Stimulated activated naive CD8-positive, alpha-beta T cell treated with anti-CD3 and anti-CD28 coated beads, Interleukin-15, amount 100 ng/mL, for 72 hours (primary cell): ENCODE measurements at places on chromosomes 2 and 18.

GRCh38 chr2:200847269-200847668 is 17.2 kb downstream of the CLK1 start:
- no peak for DNase-seq

GRCh38 chr18:79442508-79443221 is 46.9 kb downstream of the NFATC1 start:
- DNase-seq, result no peak

- no peak for DNase-seq
These were observed 357.2 kb upstream of the SALL3 start for GRCh38 chr18:78622251-78622906.

- DNase-seq, result no peak
These were observed 107.7 kb downstream of the HNMT start for GRCh38 chr2:138071720-138072719.

- DNase-seq, result no peak
These were observed 148.8 kb downstream of the INO80D start for GRCh38 chr2:205937211-205937610.

DNA sequence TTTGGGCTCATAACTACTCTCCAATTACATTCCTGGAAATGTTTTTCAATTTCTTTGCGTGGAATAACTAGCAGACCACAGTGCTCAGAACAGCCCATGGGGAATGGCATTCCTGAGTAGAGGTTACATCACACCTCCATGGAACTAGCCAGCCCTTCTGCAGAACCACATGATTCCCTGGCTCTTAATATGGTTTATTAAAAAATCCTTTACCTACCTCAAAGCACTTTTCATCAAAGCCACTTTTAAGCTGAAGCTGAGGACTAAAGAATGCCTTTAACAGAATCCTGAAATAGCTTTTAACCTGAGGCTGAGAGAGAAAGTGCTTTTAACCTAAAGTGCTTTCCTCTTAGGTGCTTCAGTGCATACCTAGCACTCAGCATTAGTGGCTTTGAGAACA is 376.3 kb downstream of the ARHGAP15 start:
- DNase-seq, result no peak

- DNase-seq, result no peak
These were observed 196.4 kb downstream of the HRH4 start for GRCh38 chr18:24656551-24657443.

- DNase-seq, result no peak
These were observed 118.4 kb upstream of the PXDN start for GRCh38 chr2:1862608-1863280.

DNA sequence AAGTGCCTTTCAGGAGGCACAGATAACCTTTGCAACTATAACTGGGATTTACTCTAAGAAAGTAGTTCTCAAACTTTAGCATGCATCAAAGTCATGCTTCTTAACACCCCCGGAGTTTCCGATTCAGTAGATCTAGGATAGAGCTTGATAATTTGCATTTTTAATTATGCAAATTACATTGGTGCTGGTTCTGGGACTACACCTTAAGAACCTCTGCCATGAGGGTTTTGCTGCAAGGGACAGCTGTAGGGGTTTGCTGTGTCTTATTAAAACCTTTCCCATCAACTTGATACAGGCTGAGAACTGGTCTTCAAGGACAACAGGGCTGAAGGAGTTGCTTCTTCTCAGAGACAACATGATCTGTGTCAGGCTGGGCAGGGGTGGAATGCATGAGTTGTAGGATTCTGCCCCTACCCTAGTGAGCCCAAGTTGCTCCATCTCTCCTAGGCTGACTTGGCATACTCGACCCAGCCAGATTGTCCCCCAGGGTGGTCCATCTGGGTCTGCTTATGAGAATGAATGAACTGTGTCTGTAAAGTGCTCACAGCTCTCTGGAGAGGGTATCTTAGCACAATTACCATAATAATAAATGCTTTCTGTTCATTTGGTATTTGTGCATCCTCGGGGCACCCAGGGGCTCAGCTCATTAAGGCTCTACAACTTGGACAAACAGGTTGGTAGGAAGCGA is 232.7 kb downstream of the CLIP4 start:
- no peak for DNase-seq

DNA sequence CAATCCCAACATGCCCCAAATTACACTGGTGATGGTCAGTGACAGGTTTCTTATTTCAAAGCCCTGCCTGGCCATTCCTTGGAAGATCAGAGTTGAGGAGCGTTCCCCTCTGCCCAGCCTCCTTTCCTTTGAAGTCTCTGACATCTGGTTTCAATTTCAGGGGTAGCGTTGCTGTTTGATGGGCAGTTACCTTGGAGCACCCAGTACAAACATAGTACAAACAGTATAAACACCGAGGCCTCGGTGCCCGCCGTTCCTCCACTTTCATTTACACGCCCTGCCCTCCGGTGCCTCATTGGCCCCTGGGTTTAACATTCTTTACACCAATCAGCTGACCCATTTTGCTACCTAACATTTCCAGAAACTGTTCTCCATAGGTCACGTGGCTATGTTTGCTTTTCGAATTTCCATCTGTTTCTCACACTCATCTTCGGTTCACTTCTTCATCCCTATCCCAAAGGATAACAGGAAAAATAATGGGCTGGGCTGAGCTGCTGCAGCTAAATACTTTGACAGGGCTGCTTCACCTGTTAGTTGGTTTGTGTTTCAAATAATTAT is 65.6 kb downstream of the NRP2 start:
- DNase-seq, result no peak

DNA sequence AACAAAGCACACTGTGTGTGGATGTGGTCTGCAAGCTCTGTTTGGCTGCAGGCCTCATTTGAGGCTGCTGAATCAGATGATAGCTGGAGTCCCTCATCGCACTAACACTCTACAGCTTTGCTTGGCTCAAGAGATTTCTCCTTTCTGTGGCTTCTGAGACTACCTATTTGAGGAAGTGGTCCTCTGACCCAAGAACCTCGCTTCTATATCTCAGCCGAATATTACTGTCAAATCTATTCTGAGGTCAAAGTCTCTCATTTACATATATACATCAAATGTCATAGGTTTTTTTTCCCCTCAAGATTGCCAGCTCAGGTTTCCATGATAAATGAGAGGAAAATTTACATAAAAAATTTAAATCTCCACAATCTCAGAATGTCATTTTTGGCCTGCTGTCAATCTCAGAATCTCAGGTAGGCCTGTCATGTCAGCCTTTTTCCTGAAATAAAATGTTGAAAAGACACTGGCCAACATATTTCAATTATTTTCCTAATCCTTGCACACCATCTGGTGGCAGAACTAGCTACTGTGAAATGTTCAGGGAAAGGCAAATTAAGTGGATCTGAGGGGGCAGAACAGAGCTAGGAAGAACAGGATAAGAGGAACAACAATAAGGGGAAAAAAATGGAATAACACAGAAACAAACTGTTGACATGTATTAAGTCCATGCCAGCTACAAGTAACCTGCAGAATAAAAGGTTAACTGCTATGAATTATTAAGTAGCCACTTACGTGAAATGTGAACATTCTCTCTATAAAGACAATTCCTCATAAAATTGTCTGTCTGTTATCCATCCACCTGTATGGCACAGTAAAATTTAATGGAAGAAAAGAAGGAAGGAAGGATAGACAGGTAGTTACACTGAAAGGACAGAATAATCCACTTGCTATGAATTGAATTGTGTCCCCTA is 39.3 kb downstream of the AP1S3 start:
- DNase-seq, result no peak

DNA sequence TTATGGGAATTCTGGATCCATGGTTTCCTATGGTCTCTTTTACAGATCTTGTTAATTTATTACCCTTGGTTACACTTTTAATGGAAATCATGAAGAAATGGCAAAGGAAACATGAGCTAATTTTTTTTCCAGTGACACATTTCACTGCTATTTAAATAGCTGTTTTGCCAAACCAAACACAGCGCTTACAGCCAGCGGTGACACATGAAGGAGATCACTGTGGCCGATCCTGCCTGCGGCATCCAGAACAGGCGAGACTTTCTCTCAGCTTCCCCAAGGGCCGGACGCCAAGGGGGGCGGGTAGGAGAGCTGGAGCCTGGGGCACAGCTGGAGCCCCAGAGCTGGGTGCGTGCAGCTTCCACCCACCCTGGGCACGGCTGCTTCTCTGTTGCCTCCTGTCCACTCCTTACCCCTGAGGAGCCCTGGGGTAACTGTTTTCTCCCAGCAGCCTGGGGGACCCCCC is 81.4 kb upstream of the PKDCC start:
- DNase-seq, result no peak

GRCh38 chr2:235605312-235606003 is 111.6 kb downstream of the AGAP1 start:
- no peak for DNase-seq

DNA sequence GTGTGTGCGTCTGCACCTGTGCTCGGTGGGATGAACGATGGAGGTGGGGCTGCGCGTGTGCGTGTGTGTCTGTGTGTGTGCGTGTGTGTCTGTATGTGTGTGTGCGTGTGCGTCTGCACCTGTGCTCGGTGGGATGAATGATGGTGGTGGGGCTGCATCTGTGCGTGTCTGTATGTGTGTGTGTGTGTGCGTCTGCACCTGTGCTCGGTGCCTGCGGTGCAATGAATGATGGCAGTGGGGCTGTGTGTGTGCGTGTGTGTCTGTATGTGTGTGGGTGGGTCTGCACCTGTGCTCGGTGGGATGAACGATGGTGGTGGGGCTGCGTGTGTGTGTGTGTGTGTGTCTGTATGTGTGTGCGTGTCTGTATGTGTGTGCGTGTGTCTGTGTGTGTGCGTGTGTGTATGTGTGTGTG is 48.5 kb upstream of the CTDP1 start:
- DNase-seq, result no peak

GRCh38 chr2:125085904-125086303 is 1060.8 kb downstream of the CNTNAP5 start:
- no peak for DNase-seq
